ENCODE measurements at places on chromosomes 2 and 18.

GRCh38 chr2:110157153-110157793, 41.7 kb upstream of the MALL start:
- peak; percentile 29 for DNase-seq

- no peak for DNase-seq
Measured at GRCh38 chr2:105291981-105292380, 37.6 kb downstream of the TGFBRAP1 start.

- DNase-seq = no peak
Measured at GRCh38 chr2:177530561-177530960, 138.0 kb downstream of the AGPS start.

DNA sequence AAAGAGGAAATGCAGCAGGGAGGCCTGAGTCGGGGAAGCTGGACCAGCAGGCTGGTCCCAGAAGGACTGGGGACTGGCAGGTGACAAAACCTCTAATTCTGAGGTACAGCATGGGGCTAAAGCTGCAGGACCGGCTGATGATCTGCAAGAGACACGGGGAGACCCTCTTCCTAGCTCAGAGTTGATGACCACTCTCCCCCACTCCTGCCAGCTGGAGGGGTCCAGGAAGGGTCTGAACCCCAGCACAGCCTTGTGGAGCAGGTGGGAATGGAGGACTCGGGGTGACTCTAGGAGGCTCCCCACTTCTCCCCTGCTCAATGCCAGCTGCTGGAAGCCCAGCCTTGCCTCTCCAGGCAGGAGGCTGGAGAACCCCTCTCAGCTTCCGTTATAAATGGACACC, 67.7 kb downstream of the TWIST2 start:
- no peak for DNase-seq

GRCh38 chr2:130836501-130837174, at the start of gene ARHGEF4:
Gene ARHGEF4, plus strand, starts transcription at chr2:130836914. Its CDS starts 40 bp downstream, at chr2:130836954.
- no peak for DNase-seq

- DNase-seq = no peak
Measured at GRCh38 chr2:9656270-9656766, 25.5 kb upstream of the YWHAQ start.

- DNase-seq = no peak
Measured at GRCh38 chr2:188527581-188527993, 235.9 kb downstream of the GULP1 start.

DNA sequence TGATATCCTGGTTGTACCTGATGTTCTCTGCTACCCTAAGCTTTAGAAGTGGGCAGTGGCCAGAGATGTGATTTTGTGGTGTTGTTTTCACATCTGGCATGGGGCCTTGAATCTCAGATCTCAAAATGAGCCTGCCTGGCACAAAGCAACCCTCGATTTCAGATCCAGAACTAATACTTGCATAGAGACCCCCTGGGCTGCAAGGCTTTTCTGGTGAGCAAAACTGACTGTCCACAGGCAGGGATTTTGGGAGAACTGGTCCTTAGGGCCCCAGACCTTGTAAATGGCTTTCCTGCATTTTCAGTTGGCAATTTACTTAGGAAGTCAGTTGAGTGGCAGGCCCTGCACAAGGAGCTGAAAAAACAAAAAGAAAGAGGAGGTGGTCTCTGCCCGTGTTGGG, 265.3 kb downstream of the MYCN start:
- no peak for DNase-seq

DNA sequence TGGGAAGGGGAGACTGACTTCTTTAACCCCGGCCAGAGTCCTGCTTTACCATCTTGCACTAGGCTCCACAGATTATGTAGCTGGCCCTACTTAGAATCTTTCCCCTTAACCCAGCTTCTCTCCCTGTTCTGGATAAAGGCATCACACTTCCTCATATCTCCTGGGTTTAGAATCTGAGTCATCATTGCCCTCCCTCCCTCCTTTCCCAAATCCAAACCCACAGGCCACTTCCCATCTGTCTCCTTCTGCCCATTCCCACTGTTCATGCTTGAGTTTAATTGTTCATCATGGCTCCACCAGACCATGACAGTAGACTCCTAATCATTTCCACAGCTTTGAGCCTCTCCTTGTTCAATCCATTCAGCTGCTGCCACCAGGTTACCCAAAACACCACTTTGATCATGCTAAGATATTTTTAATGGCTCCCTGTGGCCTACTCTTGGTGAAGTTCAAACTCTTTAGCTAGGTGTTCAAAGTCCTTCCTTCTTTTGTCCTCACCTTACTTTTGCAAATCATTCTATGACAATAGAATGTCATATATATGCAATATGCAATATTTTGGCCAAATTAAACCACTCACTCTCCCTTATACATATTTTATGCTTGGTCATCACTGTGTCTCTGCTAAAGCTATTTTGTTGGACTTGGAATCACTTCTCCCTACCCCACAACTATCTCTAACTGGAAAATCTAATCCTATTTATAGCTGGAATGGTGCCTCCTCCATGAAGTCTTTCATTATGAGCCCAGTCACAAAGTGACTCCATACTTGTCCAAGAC, 5.5 kb downstream of the PDE11A start:
- DNase-seq = no peak

DNA sequence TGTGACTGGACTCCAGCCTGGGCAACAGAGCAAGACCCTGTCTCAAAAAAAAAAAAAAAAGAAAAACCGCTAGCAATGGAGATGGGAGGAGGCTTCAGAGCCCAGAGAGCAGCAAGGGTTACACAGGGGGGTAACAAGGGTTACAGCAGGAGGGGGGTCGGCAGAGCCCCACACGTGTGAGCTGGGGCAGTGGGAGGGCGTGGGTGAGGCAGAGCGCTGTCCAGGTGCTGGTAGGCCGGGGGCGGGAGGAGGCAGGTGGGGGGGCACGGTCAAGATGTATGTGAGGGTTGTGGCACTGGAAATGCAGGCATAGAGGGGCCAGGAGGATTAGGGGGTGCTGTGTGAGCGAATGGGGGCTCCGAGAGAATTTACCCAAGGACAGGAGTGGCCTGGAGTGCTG, 3.4 kb downstream of the MZT2B start:
- no peak for DNase-seq

DNA sequence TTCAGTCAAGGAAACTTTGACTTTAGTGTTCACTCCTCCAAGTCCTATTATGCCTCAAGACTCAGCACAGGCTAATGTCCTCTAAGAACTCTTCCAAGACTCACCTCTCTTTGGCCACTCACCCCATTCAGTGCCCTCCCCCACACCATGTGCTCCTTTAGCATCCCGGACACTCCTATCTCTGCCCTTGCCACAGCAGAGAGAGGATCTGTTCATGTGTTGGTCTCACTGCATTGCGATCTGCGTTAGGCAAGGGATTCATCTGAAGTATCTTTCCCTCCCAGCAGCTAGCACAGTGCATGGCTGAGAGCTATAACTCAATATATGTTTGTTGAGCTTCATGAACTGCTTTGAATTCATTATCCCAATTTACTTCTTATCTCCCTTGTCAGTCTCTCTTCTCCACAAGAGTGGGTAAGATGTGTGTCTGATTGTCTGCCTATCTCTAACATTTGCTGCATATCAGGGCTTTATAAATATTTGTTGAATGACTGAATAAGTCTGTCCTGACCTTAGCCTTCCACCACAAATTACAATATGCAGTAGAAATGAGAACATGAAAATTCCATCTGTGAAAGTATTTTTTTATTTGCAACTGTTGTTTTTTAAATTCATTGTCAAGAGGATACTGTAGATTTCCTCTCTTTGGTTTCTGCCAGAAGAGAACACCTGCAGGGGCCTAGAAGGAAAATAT, 179.9 kb upstream of the NCKAP5 start:
- DNase-seq = no peak

DNA sequence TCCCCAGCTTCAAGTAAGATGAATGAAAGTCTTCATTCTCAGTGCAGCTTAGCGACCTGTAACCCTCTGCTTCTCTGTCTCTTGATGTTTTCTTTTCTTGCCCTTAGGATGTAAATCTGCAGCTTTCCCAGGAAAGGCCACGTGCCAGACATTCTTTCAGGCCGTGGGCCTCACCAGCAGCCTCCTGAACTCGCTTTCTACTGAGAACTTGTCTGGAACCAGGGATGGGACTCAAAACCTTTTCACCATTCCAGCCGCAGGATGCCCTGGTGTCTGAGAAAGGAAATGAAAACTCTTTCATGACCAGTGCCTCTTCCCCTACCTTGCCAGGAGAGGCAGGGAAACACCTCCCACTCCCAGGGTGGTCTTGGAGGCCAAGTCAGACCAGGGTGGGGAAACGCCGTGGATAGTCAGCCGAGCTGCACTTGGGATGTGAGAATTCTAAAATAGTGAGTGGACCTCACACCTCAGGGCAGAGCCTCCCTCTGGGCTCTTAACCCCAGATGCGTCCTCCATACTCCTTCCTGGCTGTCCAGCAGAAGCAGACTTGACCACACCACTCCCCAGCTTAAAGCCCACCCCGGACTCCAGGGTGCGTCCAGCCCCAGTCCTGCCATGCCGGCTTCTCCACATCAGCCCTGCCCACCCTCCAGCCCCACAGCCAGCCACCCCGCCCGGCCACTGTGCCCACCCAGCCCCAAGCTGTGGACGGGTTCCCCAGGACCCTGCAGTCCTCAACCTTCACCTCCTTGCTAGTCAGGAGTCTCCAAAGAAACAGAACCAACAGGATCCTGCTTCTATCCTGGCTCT, 115.5 kb downstream of the TWIST2 start:
- no peak for DNase-seq

GRCh38 chr2:214575030-214575429, 164.2 kb downstream of the VWC2L start:
- no peak for DNase-seq

- DNase-seq = no peak
Measured at GRCh38 chr2:197312186-197312585, 1.6 kb upstream of the ANKRD44 start.

DNA sequence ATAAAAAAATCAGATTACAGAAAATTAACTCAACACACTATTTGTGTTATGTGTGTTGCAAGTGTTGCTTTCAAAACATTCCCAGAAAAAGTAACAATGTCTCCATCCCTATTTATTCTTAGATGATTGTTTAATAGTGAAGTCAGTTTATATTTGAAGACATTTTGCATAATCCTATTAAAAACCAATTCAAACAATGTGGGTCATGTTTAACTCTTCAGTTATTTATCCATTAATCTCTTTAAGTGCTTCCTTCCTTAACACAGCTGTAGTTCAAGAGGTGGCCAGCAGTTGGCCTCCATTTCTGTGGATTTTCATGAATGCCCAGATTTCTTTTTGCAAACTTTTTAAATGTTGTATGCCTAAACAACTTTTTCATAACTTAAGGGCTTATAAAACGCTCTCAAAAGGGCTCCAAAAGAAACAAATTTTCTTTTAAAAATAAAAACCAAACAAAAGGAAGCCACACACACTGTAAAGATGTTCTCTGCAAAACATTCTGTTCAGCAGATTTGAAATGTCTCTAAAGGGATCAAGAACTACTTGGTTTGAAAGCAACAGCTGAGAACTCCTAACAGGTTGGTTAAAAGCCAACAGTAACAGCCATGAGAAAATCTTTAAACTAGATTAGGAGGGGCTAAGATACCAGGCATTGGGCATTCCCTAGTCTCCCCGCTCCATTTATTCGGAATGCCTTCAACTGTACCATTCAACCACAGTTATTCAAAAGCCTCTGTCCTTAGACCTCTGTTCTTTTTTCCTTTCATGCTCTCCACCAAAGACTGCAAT, 71.5 kb downstream of the THADA start:
- DNase-seq = no peak

- no peak for DNase-seq
Measured at GRCh38 chr2:113965644-113966043, 75.8 kb downstream of the ACTR3 start.

DNA sequence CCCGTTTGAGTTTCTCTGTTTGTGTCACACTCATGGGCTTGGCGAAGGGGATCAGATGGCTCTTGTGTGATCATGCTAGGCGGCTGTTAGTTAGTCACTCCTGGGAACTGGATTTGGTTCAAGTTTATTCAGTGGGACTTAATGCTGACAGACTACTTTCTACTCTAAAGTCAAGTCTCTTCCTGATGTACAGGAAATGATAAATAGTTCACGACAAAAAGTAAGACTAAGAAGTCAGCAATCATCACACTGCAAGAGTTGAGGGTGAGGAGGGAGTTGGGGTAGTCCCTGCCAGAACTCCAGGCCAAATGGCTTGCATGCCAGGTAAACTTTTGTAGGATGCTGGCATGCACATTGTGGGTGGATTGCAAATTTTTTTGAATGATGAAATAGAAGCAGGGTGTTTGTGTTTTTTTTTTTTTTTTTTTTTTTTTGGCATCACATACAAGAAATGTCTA, 25.1 kb upstream of the CCL20 start:
- DNase-seq = no peak

DNA sequence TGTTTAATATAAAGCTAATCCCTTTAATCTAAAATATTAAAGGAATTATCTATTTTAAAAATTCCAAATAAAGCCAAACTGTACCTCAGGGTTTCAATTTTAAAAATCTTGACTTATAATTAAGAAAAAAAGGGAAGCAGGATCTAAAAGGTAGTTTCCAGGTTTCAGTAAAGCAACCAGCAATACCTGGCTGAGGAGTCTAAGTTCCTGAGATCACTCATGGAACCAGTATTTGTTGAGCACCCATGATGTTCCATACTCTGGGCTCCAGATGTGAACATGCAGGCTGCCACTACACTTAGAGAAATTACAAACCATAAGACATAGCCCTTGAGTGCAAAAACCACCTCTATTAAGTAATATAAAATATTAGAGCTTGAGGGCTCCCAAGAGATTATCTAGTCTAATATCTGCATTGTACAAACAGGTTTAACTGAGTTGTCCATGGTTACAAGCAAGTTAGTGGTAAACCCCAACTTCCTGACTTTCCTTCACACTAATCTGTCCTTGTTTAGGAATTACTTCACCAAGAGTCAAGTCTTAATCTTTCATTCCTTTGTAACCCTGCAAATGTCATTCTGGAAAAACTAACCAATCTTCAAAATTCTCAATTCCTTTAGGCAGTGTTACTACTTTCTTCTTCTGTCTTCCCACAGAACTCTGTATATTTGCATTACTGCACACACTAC, 49.2 kb downstream of the CLASP1 start:
- no peak for DNase-seq

DNA sequence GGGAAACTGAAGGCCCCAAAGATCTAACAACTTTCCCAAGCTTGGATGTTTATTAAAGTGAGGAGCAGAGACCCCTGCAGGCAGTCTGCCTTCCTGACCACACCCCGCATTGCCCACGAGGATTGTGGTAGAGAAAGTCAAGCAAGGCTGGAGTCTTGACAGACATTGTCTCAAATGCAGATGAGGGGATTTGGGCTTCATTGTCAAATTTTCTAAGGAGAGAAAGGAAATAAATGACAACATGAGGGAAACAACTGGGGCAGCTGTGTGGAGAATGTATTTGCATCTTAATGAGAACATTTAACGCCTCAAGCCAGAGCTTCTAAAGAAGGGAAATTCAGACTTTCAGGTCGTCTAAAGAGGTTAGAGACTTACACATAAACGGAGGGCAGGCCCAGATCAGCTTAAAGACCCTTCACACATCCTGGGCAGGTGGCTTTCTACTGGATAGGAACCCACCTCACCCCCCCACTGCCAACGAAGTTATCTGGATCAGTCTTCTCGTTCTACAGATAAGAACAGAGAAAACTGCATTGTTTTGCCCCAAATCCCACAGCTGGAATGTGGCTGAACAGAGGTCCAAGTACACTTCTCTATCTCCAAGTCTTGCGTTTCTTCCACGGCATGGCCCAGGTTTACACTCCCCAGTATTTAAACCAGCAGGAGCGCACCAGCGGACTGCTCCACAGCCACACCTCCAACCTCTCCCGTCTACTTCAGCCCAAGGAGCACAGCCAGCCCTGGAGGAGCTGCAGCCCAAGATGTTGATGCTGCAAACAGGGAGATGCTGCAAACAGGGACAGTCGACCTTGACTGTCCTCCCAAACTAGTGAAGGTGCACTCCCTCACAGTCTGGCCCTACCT, 16.2 kb upstream of the SCG2 start:
- DNase-seq = no peak
